ENCODE measurements at places on chromosomes 11 and 22.
A peak's percentile ranks its signal among the peaks of the same experiment; 100 is the strongest.

DNA sequence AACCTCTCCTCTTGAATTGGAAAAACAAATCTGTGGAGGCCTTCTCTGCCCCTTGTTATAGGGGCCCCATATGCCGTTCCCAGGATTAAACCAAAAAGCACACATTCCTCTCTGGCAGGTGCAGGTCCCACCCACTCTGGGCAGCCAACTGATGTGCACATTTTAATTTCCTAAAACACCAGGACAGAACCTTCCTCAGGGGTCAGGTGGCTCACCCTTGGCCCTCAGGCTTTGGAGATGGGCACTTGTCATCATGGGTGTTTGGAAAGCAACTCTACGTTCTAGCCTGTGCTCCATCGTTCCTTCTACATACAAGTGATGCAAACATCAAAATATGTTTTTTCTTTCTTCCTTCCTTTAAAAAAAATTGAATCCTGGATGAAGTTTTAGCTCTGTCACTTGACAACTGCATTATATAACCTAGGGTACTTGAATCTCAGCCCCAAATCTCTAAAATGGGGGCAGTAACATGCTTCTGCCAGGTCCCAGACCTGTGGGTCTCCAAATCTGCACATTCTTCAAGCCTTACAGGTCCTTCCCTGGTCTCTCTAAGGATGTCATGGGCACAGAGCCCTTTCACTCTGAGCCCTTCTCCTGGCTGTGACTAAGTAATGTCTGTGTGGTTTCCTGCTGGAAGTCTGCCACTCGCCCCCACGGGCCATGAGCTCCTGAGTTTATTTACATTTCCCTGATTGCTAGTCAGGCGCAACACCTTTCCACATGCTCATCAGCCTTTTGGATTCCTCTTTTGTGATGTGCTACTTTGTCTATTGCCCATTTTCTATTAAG lies 43.8 kb downstream of the KCNQ1OT1 start:
- DNase-seq = peak; percentile 19

DNA sequence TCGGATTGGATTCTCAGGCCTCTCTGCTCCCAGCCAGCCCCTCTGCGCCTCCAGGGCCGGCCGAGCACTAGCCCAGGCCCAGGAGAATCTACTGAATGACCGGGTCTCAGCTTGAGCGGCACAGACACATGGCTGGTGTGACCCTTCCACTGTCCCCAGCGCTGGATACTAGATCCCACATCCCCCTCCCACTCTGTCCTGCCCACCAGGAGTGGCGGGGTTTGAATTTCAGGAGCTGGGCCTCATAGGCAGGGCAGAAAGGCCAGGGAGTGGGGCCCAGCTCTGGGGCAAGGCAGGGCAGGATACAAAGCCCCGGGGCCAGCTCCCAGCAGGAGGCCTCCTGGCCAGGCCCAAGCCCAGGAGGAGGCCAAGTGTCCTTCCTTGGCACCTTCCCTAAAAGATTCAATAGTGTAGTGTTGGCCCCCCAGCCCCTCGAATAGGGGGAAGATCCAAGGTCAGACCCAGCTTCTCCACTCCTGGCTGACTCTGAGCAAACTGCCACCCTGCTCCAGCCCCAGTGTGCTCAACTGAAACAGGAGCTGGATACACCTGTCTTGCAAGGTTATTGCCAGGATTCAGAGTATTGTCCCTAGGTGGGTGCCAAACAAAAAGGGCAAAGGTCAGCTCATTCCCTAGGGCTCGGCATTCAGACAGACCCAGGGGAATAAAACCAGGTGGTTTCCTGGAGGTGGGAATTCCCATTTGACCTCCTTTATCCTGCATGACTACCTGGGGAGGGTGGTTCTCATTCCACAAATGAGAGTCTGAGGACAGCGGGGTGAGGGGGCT lies 22.5 kb upstream of the TCF20 start:
- no peak for DNase-seq

DNA sequence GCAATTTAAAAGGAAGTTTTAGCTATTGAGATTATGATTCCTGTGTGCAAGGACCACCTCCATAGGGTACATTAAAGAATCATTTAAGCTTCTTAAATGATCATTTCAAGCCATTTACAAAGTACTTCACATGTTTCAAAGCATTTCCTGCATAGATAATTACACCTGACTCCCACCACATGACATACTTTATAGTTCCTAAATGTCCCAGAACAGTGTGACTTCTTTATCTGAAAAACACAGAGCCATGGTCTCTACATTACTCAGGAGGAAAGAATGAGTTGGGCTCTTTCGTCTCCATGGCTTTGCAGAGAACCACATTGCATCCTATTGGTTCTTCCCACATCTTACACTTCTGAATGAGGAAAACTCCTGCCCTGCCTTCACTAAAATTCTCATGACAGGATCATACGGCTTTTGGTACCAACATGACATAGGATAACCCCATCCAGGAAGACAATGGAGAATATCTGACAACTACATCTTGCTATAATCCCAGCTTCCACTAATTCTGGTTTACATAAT lies 88.6 kb downstream of the ETS1 start:
- no peak for DNase-seq

DNA sequence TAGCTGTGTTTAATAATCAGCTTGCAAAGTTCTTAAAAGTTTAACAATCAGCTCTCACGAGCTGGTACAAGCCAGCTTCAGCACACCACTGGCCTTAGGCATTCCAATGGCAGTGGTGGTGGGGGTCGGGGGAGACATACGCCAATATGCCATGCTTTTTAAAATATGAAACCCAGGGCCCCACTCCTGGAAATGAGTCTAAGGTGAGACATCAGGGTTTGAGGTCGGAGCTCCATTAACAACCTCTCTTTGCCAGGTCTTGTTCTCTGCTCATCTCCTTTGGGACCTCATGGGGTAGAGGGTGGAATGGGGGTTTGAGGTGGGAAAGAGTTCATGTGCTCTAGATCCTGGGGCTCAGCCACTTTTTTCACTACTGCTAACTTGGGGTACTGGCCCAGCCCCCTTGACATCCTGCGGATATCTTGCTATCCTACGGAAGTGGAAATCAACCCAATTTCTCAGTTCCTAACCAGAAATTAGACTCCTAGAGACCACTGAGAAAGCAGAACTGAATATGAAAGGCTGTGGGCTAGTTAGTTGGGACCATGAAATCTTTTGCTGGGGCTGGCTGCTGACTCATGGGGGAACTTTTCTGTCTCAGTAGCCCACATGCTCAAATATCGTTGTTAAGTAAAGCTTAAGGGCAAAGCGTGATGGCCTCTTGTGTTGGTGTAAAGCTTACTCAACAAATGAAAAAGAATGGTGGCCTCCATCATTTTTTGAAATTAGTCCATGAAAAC lies 90.1 kb downstream of the PDHX start:
- DNase-seq = no peak

DNA sequence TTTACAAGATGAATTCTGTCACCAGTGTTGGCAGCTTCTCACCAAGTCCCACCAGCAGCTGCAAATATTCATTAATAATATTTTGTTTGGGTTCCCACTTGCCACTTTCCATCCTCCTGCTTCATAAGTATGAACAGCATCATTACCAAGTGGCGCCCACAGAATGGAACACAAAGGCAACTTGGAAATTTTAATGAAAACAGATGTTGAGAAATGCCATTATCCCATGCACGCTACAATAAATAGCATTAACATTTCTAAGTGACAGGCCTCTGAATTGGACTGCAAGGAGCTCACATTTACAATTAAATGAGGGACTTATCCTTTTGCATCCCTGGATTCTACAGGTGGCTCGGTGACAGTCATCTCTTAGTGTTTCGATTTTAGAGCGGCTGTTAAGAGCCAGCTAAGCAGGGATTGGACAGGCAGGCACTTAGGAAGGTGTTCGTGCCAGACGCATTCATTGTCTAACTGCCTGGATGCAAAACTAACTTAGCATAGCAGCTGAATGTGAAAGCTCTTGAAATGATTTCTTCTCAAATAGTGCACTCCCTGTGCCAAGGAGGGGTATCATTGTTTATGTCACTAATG lies 170.3 kb downstream of the KIRREL3 start:
- DNase-seq = no peak

GRCh38 chr11:61959114-61959513 lies 8.3 kb downstream of the FTH1 start:
- no peak for DNase-seq

DNA sequence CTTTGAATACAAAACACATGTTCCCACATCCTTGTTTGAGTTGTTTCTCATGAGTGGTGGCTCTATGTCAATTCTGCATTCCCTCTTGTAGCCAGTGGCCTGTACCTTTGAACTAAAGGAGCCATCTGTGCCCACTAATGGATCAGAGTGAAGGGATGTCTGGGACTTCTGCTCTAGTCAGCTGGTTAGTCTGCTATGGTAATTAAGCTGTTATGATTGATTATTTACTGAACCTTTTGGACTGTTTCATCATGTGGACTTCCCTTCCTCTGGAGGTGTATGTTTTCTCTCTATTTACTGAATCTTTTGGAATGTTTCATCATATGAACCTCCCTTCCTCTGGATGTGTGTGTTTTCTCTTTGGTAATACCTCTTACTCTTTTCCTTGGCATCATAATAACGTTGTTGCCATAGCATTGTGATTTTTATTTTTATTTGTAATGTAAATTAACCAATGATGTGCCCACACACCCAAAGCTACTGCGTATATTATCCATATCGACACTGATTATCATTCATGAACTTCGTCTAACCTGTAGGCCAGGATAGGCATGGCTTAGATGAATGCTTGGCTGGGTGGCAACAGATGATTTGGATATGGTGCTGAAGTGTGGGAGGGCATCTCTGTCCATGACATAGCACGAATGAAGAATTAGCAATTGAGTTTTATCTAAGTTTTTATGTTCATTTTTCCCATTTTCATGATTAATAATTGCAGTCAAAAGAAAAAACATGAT lies 112.3 kb upstream of the SORL1-AS1 start:
- DNase-seq = no peak

DNA sequence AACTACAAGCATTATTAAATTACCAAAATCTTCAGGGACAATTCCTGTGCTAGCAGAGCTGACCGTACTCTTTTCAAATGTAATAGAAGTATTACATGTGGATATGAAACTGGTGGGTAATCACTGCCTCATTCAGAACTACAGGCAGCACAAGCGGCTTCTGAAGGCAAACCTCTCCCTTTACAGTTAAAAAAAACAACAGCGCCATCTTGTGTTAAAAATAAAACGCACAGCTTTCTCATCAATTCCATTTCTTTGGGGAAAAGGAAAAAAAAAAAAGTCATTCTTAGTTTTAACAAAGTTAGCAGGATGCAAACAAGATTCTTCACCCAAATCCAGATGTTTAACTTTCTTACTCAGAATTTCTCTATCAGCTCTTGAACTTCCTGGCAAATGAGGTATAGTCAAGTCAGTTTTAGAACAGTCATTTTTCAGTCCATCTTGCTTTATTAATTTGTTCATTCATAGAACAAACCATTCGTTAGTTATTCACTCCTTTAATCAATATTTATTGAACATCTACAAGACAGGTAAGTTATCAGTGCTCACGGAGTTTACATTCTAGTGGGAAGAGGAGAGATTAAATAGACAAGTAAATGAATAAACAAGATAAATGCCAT lies 331.8 kb upstream of the MPPED2 start:
- DNase-seq = no peak

DNA sequence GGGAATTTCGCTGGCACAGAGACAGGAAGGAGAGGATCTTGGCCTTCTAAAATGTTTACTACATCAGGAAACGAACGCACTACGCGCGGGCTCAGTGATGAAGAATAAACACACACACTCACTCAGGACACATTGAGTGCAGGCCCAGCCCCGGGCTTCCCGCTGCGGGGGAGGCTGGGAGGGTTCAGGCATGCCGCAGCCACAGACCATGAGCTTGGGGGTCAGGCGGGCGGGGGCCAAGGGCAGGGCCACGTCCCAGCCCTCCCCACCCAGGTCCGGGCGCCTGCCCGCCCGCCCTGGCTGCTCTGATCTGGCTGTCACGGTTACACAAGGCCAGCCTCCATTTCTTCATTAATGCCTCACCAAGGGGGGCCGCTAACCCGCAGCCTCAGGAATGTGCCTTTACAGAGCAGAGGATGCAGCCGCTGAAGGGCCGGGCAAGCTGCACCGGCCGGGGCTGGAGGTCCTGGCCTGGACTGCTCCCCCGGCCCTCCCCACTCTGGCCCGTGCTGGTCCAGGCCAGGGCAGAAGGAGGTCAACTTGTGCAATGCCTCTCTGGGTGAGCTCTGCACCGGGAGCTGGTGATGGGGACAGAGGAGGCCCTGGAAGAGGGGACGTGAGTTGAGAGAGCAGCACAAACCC lies 41.7 kb downstream of the IGF2 start:
- no peak for DNase-seq

DNA sequence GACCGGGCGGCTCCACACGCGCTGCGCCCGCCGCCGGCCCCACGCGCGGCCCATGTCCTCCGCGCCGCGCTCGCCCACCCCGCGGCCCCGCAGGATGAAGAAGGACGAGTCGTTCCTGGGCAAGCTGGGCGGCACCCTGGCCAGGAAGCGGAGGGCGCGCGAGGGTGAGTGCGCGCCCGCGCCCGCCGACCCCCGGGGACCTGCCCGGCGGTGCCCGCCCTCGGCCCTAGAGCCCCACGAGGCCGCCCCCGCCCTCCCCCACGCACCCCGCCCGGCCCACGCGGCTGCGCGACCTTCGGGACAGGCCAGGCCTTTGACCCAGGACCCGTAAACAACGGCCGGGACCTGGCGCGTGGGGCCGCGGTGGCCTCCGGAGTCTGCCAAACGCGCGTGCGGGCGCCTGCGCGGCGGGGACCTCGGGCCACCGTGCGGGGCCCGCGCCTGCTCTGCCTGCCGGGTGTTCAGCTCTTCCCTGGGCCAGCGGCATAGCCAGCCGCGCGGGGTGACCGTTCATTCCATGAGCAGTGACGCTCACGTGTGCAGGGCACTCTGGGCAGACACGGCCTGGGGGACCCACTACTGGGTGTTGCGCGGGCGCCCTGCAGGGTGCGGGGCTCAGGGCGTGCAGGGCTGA lies at the start of gene PARVB:
Gene PARVB, plus strand, starts transcription at position 15 of the 634 bp plus-strand sequence. Its CDS starts 38 bp downstream, at position 53.
- no peak for DNase-seq

GRCh38 chr11:88695689-88696414 lies 358.3 kb upstream of the CTSC start:
- DNase-seq = no peak

DNA sequence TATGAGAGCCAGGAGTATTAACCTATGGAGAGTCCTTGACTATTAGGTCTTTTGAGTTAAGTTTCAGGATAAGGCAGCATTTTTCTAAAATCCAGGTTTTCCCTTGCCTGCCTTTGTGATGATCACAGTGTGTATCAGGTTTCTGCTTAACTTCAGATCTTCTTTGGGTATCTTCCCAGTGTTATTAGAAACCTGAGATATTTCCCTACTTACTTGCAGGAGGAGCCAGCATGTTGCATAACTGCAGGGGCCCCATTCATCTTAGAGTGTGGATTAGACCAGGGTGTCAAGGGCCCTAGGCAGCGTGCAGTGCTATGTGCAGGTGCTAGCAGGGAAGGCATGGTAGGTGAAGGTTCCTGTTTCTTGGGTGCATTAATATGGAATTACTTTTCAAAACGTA lies 69.5 kb downstream of the ZNRF3 start:
- no peak for DNase-seq

GRCh38 chr22:23402275-23403151 lies 177.6 kb downstream of the IGLL1 start:
- DNase-seq = peak; percentile 23
